ENCODE measurements at places on chromosomes 12 and 14. TPM values are rescaled to one million over a fixed set of nuclear protein-coding genes. Genes with fewer than 3 reads are reported as not detected.

The RFX4 gene
- total RNA-seq: not detected

The RHOJ gene
- 12.9 TPM for total RNA-seq

DNA sequence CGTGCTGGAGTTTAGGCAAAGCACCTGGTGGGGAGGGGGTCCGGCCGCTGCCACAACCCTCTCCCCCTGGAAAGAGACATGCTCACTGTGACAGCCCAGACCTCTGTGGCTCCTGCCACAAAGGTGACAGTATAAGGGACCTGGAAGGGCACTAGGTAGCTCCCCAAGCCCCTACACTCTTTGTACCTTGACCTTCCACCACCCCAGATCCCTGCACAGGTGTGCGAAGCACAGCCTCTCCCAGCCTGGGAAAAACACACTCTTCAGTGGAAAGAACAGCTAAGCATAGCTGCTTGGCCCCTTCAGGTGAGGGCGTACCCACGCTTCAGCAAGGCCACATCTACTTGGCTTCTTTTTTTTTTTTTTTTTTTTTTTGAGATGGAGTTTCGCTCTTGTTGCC lies 4.9 kb upstream of the PLA2G1B start:
- no peaks in the 10 kb centered on the region for H3K36me3 ChIP-seq
- no peak overlapping the region for H3K27ac ChIP-seq
- H3K27me3 ChIP-seq: no peaks in the 10 kb centered on the region
- DNase-seq: no peak
- H3K4me3 ChIP-seq: no peak overlapping the region
- no peaks in the 10 kb centered on the region for H3K4me1 ChIP-seq

GRCh38 chr14:85601246-85601645 lies 71.3 kb downstream of the FLRT2 start:
- no peaks in the 10 kb centered on the region for H3K27me3 ChIP-seq
- H3K4me1 ChIP-seq: no peaks in the 10 kb centered on the region
- H3K4me3 ChIP-seq: no peak overlapping the region
- no peak for DNase-seq
- no peak overlapping the region for H3K27ac ChIP-seq

DNA sequence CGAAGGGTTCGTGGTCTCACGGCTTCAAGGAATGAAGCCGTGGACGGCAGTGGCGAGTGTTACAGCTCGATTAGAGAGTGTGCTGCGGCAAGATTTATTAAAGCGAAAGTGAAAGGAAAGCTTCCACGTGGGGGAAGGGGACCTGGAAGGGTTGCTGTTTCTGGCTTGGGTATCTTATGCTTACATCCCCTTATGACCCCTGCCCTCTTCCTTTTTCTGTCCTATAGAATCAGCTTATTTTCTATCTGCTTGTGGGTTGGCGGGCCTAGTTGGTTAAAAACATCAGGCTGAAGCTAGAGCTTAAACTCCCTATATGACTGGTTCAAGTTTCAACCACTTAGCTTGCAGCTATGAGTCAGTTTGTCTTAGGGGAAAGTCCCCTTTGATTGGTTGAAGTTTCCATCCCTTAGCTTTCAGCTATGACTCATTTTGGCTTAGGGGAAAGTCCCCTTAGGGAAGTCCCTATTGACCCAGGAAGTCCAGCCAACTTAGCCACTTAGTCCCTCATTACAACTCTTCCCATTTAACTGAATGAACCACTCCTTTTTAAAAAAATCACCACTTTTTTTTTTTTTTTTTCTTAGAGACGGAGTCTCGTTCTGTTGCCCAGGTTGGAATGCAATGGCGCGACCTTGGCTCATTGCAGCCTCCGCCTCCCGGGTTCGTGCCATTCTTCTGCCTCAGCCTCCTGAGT lies 1494.7 kb upstream of the TMEM132C start:
- no peaks in the 10 kb centered on the region for H3K4me1 ChIP-seq
- no peak overlapping the region for H3K4me3 ChIP-seq
- H3K27ac ChIP-seq: no peak overlapping the region
- H3K27me3 ChIP-seq: no peaks in the 10 kb centered on the region
- no peaks in the 10 kb centered on the region for H3K36me3 ChIP-seq

- DNase-seq: no peak
- H3K27ac ChIP-seq: no peak overlapping the region
- H3K27me3 ChIP-seq: no peaks in the 10 kb centered on the region
- no peak overlapping the region for H3K4me3 ChIP-seq
- no peaks in the 10 kb centered on the region for H3K4me1 ChIP-seq
- H3K36me3 ChIP-seq: peaks cover 62% of the 10 kb centered on the region
Observed at GRCh38 chr14:74902941-74903705, 19.9 kb downstream of the RPS6KL1 start.
